Panc1 (cell line): ENCODE measurements at places on chromosomes 3 and 15.
A peak's percentile ranks its signal among the peaks of the same experiment; 100 is the strongest.

- DNase-seq = no peak
Measured at GRCh38 chr3:11465744-11466616, 177.7 kb downstream of the VGLL4 start.

DNA sequence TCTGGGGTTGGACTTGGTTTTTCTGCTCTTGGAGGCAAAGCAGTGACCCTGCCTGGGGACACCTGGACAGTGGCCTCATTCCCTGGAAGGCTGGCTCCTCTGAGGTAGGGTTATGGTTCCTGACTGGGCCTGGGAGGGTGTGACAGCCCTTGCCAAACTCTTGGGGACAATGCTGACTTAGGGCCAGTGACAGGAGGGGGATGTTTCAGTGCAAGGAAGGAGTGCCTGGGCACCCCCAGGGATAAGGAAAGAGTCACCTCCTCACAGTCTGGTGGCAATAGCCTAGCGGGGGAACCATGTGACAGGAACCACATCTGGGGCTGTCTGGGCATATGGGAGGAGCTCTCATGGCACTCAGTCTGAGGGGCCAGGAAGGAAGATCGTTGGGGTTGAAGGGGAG, 91.8 kb downstream of the ABHD5 start:
- DNase-seq = no peak

DNA sequence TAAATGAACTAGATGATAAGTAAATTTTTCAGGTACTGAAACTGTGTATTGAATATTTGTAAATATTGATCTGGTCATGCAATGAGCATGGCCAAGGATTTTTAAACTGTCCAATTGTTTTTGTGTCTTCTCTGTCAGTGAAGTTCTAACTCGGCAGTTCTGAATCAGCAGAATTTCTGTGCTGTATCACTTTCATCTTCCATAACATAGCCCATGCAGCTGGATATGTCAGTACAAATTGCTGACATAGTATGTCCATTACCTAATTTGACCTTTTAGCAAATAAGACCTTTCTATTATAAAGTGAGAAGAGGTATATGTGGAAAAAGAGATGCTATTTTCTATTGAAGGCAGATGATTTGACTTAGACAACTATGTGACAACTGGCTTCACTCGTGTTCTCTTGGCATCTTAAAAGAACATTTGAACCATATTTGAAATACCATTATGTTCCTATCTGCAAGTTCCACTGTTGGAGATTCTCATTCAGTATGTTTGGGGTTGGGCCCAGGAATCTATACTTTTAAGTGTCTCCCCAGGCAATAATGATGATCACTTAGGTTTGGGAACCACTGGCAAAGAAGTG, 90.4 kb downstream of the CMSS1 start:
- no peak for DNase-seq

DNA sequence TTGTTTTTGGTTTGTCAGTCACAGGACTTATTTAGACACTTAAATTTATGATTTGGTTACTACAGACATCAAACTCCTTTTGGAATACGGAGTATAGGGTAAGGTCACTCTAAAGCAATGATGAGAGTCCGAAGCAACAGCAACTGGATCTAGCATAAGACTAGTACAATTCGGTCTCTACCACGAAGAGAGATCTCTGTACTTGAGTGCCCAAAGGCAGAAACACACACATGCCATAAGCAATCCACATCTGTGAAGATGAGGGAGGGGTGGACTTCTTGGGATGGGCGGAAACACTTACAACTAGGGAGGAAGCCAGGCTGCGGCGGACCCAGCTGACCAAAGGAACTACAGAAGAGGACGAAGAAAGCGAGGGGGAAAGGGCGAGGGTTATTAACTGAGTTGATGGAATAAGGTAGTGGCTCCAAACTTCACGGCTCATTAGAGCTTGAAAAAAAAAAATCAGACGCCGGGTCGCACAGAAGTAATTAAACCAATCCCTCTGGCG, 595 bp downstream of the DPH6 start:
- DNase-seq = peak; percentile 22

DNA sequence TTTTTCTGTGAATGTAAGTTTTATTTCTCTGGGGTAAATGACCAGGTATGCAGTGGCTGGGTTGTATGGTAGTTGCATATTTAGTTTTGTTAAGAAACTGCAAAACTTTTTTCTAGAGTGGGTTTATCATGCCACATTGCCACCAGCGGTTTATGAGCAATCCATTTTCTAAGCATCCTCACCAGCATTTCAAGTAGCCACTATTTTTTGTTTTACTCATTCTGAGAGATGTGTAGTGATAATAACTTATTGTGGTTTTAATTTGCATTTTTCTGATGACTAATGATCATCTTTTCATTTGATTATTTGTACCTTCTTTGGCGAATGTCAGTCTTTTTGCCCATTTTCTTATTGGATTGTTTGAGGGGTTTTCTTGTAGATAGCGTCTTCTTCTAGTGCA, 56.2 kb downstream of the SPRED1 start:
- DNase-seq = no peak

- DNase-seq = no peak
Measured at GRCh38 chr3:188486126-188486525, 332.2 kb downstream of the LPP start.

DNA sequence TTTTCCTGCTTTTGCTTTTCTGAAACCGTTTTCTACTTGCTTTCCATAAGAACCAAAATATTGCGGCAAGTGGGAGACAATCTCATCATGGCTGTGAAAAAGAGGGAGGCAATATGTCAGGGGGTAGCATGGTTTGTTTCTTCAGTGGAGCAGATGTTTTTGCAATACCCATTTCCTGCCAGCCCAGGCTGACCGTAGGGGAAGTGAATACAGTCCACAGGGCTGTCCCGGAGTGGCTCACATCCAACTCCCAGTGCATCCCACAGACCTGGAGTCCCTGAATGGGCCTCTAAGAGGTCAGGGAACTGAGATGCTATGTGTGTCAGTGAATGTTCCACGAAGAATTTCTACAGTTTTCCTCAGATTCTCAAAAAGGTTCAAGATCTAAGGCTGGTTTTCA, 69.6 kb downstream of the EPHB1 start:
- no peak for DNase-seq

- DNase-seq = peak; percentile 84
Measured at GRCh38 chr3:50616003-50616769, 765 bp upstream of the MAPKAPK3 start.

GRCh38 chr3:187920030-187920429, 174.8 kb upstream of the BCL6 start:
- DNase-seq = no peak

DNA sequence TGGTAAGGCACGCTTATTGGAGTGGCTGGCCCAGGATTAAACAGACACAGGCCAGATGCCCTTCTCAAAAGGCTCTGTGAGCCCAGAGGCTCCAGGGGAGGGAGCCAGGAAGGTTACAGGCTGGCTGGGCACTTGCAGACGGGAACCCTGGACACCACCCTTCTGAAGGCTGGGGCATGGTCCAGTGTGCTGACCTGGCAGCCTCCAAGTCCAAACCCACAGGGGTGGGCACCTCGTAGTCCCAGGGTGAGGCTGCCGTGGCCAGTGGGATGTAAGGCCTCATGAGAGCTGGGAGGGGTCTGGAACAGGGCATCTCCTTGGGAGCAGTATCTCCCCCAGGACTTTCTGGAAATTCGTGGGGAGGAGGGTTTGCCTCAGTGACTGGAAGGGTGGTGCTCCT, 19.6 kb downstream of the EFCC1 start:
- no peak for DNase-seq

- no peak for DNase-seq
Measured at GRCh38 chr3:158479051-158479450, 91.9 kb upstream of the MLF1 start.

DNA sequence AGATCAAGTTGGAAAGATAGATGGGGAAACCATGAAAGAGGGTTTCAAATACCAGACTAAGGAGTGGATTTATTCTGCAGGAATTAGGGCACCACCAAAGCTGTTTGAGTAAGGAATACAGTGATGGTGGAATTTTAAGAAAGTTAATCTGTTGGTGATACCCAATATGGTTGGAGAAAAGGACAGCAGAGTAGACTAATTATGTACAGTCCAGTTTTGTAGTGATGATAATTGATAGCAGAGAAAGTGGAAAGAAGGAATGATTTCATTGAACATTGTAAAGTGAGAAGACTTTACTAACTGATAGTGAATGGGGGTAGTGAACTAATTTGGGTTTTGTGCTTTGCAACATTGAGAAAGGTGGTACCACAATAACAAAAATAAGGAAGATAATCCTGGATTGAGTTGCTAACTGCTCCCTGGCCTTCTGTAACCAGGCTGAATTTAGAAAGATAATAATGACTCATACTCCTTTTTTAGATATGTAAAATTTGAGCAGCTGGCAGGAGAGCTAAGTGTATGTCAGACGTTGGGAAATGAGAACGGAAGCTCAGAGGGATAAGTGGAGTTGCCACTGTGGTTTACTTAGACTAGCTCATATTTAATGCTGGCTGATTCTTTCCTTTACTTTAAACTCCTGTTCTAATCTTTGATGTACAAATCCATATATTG, 16.9 kb downstream of the TCAIM start:
- DNase-seq = no peak

DNA sequence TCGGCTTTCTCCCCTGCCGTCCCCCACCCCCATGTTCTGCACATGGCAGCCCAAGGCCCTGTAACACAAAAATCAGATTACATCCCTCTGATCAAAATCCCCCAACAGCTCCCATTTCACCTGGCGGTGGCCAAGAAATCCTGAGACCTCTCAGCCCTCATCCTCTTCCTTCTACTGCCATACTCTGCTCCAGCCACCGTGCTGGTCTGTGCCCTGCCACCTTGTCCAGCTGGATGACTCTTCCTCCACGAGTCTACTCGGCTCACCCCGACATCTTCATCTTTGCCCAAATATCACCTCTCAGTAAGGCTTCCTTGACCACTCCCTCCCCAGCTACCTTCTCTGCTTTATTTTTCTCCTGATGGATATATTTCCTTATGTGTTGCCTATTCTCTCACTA, 3.1 kb downstream of the CCDC51 start:
- DNase-seq = no peak

- no peak for DNase-seq
Measured at GRCh38 chr3:139607257-139608107, 67.9 kb upstream of the RBP1 start.

GRCh38 chr3:169522595-169523529, 140.7 kb downstream of the MECOM start:
- no peak for DNase-seq

DNA sequence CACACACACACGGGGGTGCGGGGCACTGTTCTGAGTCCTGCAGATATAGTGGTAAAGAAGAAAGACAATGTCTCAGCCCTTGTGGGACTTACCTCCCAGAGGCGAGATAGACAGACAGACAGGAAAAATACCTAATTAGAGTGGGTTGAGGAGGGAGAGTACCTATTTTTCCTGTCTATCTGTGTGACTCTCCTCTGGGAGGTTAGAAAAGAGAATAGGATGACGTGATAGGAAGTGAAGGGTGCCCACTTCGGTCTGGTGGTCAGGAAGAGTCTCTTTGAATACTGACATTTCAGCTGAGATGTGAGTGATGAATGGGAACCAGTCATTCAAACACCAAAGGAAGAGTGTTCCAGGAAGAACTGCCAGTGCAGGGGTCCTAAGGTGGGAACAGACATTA, 4.1 kb upstream of the APOD start:
- DNase-seq = no peak
